ENCODE measurements at places on chromosomes 7 and 10. TPM values are rescaled to one million over a fixed set of nuclear protein-coding genes. Genes with fewer than 3 reads are reported as not detected.

DNA sequence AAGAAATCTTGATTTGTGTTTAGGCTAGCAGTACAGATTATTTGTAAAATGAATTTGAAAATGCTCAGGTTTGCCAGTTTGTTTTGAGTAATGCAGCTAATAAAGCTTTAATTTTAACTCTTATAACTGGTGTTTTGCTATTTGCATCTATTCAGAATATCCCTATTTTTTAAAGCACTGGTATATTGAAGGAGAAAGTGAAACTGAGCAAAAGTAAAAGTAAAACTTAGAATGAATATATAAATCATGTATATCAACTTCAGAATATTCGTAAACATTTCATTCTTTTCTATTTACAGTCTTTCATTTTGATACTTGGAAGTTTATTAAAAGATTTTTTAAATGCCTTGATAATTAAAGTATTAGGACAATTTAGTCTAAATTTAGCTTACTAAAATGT lies 26.2 kb downstream of the TASOR2 start:
- no peak overlapping the region for H3K4me3 ChIP-seq
- no peak overlapping the region for H3K27ac ChIP-seq
- H3K27me3 ChIP-seq = no peaks in the 10 kb centered on the region
- H3K36me3 ChIP-seq = no peaks in the 10 kb centered on the region
- no peaks in the 10 kb centered on the region for H3K4me1 ChIP-seq

GRCh38 chr7:1675673-1676549 lies 5.8 kb downstream of the ELFN1 start:
- no peaks in the 10 kb centered on the region for H3K36me3 ChIP-seq
- H3K27ac ChIP-seq = no peak overlapping the region
- no peak for DNase-seq
- no peak overlapping the region for H3K4me3 ChIP-seq
- H3K4me1 ChIP-seq = peaks cover 3% of the 10 kb centered on the region

GRCh38 chr7:135467207-135467711 lies 42.6 kb downstream of the CNOT4 start:
- DNase-seq = no peak
- no peaks in the 10 kb centered on the region for H3K27me3 ChIP-seq
- H3K4me3 ChIP-seq = no peak overlapping the region
- peaks cover 14% of the 10 kb centered on the region for H3K4me1 ChIP-seq
- no peak overlapping the region for H3K27ac ChIP-seq
- H3K36me3 ChIP-seq = no peaks in the 10 kb centered on the region

GRCh38 chr7:40133561-40134427 lies 628 bp downstream of the MPLKIP start:
- H3K36me3 ChIP-seq = no peaks in the 10 kb centered on the region
- H3K4me1 ChIP-seq = peaks cover 31% of the 10 kb centered on the region
- H3K27ac ChIP-seq = peak overlapping the region; percentile 92
- H3K4me3 ChIP-seq = peak overlapping the region; percentile 96
- DNase-seq = no peak

GRCh38 chr10:113498997-113499396 lies 53.9 kb upstream of the HABP2 start:
- no peak overlapping the region for H3K27ac ChIP-seq
- no peak overlapping the region for H3K4me3 ChIP-seq
- H3K27me3 ChIP-seq = no peaks in the 10 kb centered on the region
- DNase-seq = no peak

DNA sequence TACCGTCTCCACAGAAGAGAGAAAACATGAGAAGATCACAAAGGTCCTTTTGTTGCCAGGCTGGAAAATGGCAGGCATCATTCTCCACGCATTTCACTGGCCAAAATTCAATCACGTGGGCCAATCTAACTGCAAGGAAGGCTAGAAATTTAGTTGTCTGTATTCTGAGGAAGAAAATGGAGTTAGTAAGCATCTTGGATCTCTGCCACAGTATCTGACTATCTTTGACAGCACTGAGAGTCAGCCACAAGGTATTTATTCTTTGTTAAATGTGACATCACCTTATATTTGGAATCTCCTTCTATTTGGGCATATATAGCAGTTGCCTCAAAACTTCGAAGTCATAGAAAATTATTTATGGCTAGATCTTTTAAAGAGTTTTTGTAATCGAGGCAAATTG lies 213.9 kb downstream of the NSUN6 start:
- no peak overlapping the region for H3K27ac ChIP-seq
- no peak overlapping the region for H3K4me3 ChIP-seq
- no peaks in the 10 kb centered on the region for H3K27me3 ChIP-seq

- DNase-seq = no peak
- no peaks in the 10 kb centered on the region for H3K4me1 ChIP-seq
These were observed 9.4 kb downstream of the SLC35B4 start for GRCh38 chr7:134307320-134307719.

DNA sequence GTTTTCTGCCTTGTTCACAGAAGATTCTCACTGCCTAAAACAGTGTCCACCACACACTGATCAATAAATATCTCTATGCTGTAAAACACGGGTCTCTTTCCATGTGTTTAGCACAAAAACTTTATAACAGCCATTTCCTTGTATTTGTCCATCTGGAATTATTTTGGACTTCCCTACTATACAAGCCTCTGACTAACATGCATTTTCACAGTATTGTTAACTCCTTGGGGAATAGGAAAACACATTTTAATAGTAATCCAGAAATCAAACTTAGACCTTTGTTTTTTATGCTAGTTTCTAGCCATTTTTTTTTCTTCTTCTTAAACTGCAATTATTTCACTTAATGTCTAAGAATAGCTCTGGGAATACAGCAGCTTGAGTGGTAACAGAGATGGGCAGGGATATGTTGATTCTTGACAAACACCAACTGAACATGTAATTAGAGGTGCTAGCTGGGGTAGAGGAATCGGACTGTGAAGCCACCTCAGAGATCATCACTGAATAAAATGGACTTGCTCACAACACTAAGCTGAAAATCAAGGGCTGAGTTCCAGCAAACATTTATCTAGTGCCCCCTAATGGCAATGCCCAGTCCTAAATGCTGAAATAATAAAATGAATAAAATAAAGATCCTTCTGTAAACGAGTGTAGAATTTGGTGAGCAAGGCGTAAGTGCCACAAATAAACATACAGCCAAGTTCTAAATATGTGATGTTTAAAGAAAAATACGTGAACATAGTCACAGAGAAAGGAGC lies 593.1 kb downstream of the SORCS1 start:
- no peaks in the 10 kb centered on the region for H3K27me3 ChIP-seq
- no peaks in the 10 kb centered on the region for H3K4me1 ChIP-seq
- H3K36me3 ChIP-seq = no peaks in the 10 kb centered on the region
- no peak overlapping the region for H3K4me3 ChIP-seq
- DNase-seq = no peak

GRCh38 chr7:115973406-115973805 lies 57.2 kb downstream of the TFEC start:
- no peak overlapping the region for H3K27ac ChIP-seq
- no peaks in the 10 kb centered on the region for H3K36me3 ChIP-seq
- H3K27me3 ChIP-seq = no peaks in the 10 kb centered on the region

The MUC12 gene
- total RNA-seq = not detected

The RET gene
- total RNA-seq = 1.6 TPM

The POLL gene
- 36.9 TPM for total RNA-seq

The FOXI2 gene
- not detected for total RNA-seq
